ENCODE measurements at places on chromosomes 6 and 20. TPM values are rescaled to one million over a fixed set of nuclear protein-coding genes. Genes with fewer than 3 reads are reported as not detected.

DNA sequence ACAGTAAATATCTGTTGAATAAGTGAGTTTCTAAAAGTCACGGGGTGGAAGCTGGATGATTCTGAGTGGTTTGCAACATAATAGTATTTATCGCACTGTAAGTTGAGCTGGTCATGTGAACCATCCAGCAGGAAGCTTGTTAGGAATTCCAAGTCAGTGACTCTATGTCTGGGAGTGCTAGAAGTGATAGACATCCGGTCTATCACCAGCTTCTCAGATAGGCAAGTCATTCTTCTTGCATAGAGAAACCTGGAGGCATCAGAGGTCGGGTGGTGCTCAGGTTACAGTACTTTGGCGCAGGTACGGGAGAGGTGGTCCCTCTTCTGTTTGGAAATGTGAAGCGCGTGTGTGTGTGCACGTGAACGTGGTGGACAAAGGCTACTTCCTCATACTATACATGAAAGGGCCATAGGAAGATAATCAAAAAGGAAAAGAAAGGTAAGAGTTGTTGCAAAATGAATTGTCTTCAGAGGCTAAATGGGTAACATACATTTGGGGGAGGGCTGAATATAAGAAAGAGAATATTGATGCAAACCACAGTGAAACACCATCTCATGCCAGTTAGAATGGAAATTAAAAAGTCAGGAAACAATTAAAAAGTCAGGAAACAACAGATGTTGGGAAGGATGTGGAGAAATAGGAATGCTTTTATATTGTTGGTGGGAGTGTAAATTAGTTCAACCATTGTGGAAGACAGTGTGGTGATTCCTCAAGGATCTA is 299.3 kb upstream of the ZFP64 start:
- H3K27me3 ChIP-seq = no peaks in the 10 kb centered on the region
- no peak overlapping the region for H3K4me3 ChIP-seq
- H3K4me1 ChIP-seq = peaks cover 3% of the 10 kb centered on the region
- no peaks in the 10 kb centered on the region for H3K36me3 ChIP-seq

DNA sequence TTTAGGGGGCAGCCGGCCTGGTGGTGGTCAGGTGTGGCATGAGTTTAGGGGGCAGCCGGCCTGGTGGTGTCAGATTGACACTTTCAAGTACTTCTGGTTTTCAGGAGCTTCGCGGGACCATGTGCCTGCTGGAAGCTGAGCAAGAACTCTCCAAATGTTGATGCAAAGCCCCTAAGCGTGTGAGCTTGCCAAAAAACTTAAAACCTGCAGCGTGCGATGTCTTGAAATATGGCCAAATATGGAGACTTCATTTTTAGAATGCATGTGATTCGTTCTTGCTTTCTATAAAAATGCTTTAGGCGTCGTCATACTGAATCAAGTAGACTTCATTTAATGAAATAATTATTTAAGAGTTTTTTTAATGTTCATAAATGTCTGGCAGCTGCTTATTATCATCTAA is 149.4 kb downstream of the SMOC2 start:
- H3K36me3 ChIP-seq = no peaks in the 10 kb centered on the region
- H3K4me3 ChIP-seq = no peak overlapping the region
- H3K27me3 ChIP-seq = peaks cover 4% of the 10 kb centered on the region
- DNase-seq = no peak
- no peak overlapping the region for H3K27ac ChIP-seq

DNA sequence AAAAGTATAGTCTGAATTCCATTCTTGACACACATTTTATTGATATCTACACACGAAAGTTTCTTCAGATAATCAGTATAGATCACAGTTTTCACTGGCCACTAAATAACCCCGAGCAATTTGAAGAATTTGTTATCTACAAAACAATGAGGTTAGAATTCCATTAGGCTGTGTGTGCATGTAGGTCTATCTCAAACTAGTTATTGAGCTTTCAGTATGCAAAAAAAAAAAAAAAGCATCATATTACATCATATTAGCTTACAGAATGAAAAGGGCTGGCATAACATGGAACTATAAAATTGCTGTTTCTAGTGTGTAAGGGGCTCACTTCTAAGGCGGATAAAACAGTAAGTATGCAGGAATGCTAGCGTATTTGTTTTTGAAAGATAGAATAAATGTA is 59.5 kb upstream of the ADGRG6 start:
- DNase-seq = no peak
- H3K27me3 ChIP-seq = peaks cover 3% of the 10 kb centered on the region
- no peaks in the 10 kb centered on the region for H3K4me1 ChIP-seq
- H3K4me3 ChIP-seq = no peak overlapping the region
- H3K27ac ChIP-seq = no peak overlapping the region

DNA sequence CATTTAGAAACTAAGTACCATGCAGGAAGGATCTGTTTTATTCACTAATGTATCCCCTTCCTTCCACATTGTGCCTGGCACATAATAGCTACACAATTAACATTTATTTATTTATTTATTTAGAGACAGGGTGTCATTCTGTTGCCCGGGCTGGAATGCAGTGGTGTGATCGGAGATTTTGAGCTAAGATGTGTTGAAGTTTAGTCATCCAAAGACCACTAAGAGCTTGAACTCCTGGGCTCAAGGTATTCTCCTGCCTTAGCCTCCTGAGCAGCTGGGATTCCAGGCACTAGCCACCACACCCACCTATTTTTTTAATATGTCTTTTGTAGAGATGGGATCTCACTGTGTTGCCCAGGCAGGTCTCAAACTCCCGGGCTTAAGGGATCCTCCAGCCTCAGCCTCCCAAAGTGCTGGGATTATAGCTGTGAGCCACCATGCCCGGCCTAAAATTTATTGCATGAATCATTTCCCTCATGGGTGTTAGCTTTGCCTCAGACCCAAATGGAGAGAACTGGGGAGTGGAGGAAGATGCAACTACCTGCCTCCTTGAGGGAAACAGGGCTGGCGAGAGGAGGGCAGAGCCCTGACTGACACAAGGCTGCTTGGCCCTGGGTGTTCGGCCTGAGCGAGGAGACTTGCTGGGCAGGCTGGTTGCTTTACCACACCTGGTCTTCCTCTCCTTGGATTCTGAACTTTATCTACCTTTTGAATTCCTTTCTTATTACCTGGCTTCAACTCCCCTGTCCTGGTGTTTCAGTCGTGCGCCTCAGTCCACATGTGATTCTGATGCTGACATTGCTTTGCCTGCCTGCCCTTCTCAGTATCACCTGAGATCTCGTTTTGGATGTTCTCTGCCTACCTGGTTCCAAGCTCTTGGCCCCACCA is 1.7 kb upstream of the DYNLT1 start:
- peak; percentile 25 for DNase-seq
- no peak overlapping the region for H3K27ac ChIP-seq
- H3K4me1 ChIP-seq = peaks cover 38% of the 10 kb centered on the region
- H3K27me3 ChIP-seq = no peaks in the 10 kb centered on the region

DNA sequence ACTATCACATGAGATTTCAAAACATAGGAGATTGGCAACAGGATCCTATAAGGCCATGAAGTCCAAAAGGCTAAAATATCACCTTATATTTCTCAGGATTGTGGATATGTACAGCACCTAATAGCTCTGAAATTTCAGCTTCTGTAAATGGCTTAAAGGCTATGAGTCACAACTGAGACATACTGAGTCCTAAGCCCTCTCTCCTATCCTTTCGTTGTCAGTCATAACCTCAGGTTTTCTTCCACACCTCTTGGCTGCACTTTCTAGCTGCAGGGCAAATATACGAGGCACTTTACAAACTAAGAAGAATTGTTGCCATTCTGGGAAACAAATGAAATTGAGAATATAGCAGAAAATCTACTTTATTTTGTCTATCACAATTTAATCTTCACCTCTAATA is 969.9 kb upstream of the EPHA7 start:
- no peak overlapping the region for H3K27ac ChIP-seq
- no peak overlapping the region for H3K4me3 ChIP-seq
- no peaks in the 10 kb centered on the region for H3K36me3 ChIP-seq
- no peak for DNase-seq
- peaks cover 4% of the 10 kb centered on the region for H3K27me3 ChIP-seq

DNA sequence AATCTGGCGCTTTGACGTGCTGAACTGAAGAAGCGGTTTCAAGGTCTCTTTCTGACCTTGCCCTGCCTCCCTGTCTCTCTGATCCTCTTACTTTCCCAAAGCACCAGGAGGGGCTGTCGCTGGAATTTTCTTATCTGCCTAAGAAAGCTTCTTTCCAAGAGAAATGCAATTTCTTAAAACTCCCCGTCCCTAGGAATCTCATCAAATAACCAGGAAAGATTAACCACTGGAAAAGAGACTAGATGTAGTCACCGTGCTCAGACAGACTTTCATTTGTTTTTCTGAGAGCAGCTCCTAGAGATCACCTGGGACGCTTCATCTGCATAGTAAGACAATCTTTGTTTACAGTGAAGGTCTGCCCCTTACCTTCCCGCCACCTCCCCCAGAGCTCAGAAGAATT is 38.6 kb downstream of the PDYN start:
- no peak overlapping the region for H3K27ac ChIP-seq
- H3K27me3 ChIP-seq = peaks cover 34% of the 10 kb centered on the region
- peaks cover 4% of the 10 kb centered on the region for H3K4me1 ChIP-seq

DNA sequence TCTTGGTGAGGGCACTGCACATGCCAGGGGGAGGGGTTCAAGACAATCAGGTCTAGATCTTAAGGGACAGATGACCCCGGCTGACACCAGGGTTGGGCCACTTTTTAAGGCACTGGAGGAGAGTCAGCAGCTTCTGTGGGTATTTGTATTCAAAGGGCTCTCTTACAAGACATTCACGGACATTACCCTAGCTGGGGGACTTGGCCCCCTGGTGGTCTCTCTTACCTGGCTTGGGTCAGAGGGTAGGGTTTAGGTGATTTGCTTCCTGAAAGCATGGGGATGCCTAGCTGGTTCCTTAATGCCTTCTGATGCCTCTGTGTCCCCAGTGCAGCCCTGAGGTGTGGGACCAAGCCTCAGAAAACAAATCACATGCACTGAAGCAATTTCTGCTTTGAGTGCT is 354.7 kb downstream of the CDC5L start:
- no peaks in the 10 kb centered on the region for H3K27me3 ChIP-seq
- DNase-seq = no peak
- H3K4me3 ChIP-seq = no peak overlapping the region
- peaks cover 2% of the 10 kb centered on the region for H3K36me3 ChIP-seq
- peaks cover 15% of the 10 kb centered on the region for H3K4me1 ChIP-seq

DNA sequence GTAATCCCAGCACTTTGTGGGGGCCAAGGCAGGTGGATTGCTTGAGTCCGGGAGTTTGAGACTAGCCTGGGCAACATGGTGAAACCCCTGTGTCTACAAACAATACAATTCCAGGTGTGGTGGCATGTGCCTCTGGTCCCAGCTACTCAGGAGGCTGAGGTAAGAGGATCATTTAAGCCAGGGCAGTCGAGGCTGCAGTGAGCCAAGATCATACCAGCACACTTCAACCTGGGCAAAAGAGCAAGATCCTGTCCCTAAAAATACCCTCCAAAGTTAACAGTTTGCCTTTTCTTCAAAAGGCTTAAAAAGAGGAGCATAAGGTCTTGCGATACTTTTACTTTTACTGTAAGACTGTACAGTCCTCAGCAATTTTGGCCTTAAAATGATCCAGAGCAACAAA is 10.7 kb upstream of the SPTLC3 start:
- H3K4me3 ChIP-seq = no peak overlapping the region
- H3K4me1 ChIP-seq = peaks cover 10% of the 10 kb centered on the region
- no peaks in the 10 kb centered on the region for H3K36me3 ChIP-seq
- no peak for DNase-seq

DNA sequence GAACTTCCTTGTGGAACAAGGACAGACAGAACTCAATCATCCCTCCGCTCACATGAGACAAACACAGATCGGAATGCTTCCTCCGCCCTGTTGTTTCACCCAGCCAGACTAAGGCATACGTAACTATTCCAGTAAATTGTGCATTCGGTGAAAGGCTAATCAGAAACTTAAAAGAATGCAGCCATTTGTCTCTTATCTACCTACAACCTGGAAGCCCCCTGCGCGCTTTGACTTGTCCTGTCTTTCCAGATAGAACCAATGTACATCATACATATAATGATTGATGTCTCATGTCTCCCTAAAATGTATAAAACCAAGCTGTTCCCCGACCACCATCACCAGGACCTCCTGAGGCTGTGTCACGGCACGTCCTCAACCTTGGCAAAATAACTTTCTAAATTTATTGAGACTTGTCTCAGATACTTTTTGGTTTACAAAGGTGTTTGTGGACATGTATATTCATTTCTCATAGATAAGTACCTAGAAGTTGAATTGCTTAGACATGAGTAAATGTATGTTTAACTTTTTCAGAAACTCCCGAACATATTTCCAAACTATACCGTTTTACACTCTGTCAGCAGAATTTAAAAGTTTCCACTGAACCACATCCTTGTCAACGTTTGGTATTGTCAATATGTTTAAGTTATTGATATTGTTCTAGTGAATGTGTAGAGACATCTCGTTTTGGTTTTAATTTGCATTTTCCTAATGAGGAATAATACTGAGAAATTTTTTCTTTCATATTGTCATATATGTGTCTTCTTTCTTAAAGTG is 197.6 kb upstream of the THBS2 start:
- H3K36me3 ChIP-seq = no peaks in the 10 kb centered on the region
- DNase-seq = no peak
- no peak overlapping the region for H3K4me3 ChIP-seq
- peak overlapping the region; percentile 63 for H3K27ac ChIP-seq
- no peaks in the 10 kb centered on the region for H3K27me3 ChIP-seq

- no peak overlapping the region for H3K4me3 ChIP-seq
- no peaks in the 10 kb centered on the region for H3K4me1 ChIP-seq
- H3K36me3 ChIP-seq = no peaks in the 10 kb centered on the region
- no peak overlapping the region for H3K27ac ChIP-seq
- no peak for DNase-seq
Measured at GRCh38 chr20:40050596-40050995, 638.4 kb downstream of the MAFB start.

DNA sequence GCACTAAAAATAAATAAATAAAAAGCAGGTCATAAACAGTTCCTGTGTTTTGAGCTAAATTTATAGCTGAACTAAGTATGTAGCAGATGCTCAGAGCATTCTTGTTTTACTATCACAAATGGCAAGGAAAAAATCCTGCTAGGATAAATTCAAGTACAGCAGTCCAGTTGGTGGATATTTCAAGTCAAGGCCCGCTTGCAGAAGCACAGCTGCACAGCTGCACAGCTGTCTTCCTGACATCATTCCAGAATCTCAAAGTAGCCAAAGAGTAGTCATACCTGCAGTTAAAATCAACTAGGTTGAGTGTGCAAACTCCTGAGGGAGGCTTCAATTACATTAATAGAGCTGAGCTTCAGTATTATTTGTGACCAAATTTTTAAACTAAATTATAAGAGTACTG is 297.7 kb upstream of the MANEA start:
- no peak overlapping the region for H3K4me3 ChIP-seq
- no peak overlapping the region for H3K27ac ChIP-seq
- no peaks in the 10 kb centered on the region for H3K36me3 ChIP-seq
- DNase-seq = no peak
- H3K4me1 ChIP-seq = no peaks in the 10 kb centered on the region

GRCh38 chr6:44078827-44079671 is 48.2 kb downstream of the MRPL14 start:
- no peak overlapping the region for H3K27ac ChIP-seq
- H3K27me3 ChIP-seq = no peaks in the 10 kb centered on the region
- peak; percentile 89 for DNase-seq
- no peak overlapping the region for H3K4me3 ChIP-seq
- peaks cover 12% of the 10 kb centered on the region for H3K4me1 ChIP-seq

LRRN4 gene
- not detected for total RNA-seq

TBX18 gene
- 5.4 TPM for total RNA-seq

PTK7 gene
- 183 TPM for total RNA-seq

FNDC1 gene
- total RNA-seq = 0.64 TPM

CD93 gene
- 0.21 TPM for total RNA-seq

PROKR2 gene
- not detected for total RNA-seq

SLC32A1 gene
- total RNA-seq = not detected
